NCI-H1930 (cell line): ENCODE measurements at places on chromosomes 16 and 17.

DNA sequence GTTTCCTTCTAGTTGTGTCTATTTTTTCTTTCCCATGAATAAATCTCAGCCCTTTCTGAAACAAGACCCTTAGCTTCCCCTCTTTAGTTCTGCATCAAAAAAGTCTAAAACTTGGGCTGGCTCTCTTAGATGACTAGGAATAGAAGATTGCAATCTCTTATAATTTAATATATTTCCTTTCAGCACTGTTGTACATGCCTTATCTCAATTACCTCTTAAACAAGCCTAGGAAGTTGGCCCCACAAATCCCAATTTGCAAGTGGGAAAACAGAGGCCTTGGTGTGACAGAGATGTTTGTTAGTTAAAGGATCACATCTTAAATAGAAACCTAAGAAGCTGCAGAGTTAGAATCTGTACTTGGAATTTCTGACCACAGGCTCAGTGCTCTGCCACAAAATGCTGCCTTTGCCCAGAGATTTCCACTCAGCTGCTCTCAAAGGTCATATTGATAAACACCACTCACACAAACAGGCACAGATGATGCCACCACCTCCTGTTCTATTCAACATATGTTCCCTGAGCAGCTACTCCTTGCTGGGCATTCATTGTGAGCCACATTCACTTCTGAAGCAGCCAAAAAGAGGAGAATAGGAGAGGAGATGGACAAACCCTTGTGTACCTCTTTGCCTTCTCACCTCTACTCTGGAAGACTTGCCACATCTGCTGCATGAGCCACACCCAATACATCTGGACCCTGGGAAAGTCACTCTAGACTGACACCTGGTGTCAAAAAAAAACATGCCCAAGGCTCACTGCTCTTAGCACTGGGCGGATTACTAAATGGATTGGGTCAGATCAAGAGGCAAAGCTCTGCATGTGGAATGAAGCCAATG is 5.5 kb downstream of the CCDC182 start:
- DNase-seq, result no peak

DNA sequence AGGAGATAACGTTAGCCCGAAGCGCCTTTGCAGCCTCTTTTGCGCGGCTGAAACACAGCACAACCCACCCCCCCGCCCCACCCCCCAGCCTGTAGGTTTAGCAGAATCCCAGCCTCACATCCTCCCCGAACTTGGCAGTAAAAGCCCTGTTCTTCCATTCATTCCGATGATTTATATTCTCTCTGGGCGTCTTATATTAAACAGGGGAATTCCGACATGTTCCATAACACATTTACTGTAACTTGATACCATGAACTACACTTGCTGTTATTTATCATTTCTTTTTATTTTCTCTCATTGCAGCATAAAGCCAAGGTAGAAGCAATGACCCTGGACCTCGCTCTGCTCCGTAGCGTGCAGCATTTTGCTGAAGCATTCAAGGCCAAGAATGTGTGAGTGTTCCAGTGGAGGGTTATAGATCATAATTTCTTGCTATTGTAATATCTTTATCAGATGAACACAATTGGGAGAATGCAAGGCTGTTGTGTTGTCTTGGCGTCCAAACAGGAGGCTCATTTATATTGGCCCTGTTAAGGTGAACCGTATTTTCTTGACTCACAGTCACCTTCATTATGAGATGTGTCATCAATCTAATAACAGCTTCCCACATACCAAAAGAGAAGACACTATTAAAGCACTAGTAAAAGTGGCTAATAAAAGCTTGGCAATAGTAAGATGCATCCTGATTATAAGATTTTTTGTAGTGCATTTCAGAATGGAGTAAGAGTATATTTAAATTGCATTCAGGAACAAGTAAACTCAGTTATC is 287.3 kb downstream of the WWOX start:
- no peak for DNase-seq

GRCh38 chr17:6986676-6987075 is 9.2 kb upstream of the ALOX12 start:
- DNase-seq, result no peak

GRCh38 chr17:3683054-3683511 is 12.9 kb downstream of the P2RX5 start:
- peak; percentile 16 for DNase-seq

- DNase-seq, result peak; percentile 9
Measured at GRCh38 chr17:30344283-30345088, 10.6 kb upstream of the TMIGD1 start.

GRCh38 chr16:47617732-47618131 is 156.6 kb downstream of the PHKB start:
- no peak for DNase-seq

DNA sequence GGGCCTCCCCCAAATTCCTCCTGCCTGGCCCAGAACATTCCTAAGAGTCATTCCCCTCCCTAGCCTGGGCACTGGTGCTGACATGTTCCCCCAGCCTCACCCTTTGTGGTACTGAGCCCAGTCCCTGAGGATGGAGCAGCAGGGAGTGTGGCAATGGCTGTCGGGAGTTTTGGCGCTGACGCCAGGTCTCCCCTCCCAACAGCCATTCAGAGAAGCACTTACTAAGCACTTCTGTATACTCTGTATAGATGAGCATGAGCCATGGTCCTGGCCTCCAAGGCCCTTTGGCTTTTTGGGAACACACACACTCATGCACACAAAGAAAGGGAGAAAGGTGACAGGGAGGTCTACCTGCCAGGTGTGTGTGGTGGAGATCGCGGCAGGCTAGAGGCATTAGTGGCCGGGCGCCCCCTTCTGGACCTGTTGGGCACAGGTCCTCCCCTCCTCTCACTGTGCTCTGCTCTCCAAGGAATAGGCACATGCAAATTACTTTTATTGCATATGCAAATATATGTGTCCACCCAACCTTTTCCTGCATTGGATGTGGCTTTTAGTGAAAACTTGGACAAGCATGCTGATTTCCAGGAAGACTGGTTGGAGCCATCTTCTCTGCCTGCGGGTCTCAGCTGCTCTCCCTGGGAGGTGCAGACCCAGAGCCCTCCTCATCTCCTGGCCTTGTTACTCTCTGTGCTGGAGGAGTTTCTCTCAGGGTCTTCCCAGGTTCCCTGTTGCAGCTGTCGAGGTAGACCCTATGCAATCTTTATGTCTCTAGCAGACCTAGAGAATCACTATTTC is 17.4 kb upstream of the C17orf107 start:
- DNase-seq, result peak; percentile 59

GRCh38 chr17:59778996-59779395 is 71.5 kb downstream of the VMP1 start:
- DNase-seq, result no peak
